ENCODE measurements at places on chromosomes 12 and 14.

- no peak for DNase-seq
These were observed 13.5 kb downstream of the PAPOLA start for GRCh38 chr14:96515731-96516130.

GRCh38 chr12:47280543-47281300 is 201.0 kb upstream of the AMIGO2 start:
- no peak for DNase-seq

GRCh38 chr14:96053600-96054381 is 14.6 kb downstream of the C14orf132 start:
- no peak for DNase-seq

DNA sequence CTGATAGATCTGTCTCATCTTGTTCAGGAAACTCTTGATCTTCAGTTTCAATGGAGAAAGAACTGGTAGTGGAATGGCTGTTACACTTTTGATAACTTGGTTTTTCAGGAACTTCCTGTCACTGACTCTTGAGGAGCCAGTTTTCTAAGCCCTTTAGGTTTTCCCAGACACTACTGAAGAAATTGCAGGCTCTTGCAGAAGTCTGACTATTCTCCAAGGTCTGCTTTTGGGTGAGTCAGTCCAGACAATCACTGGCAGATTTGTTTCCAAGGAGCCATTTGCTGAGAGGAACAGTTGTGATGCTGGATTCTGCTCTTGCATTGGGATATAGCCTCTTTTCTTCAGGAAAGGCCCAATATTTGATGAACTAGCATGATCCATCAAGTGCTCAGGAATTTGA is 468.0 kb downstream of the FUT8 start:
- no peak for DNase-seq

DNA sequence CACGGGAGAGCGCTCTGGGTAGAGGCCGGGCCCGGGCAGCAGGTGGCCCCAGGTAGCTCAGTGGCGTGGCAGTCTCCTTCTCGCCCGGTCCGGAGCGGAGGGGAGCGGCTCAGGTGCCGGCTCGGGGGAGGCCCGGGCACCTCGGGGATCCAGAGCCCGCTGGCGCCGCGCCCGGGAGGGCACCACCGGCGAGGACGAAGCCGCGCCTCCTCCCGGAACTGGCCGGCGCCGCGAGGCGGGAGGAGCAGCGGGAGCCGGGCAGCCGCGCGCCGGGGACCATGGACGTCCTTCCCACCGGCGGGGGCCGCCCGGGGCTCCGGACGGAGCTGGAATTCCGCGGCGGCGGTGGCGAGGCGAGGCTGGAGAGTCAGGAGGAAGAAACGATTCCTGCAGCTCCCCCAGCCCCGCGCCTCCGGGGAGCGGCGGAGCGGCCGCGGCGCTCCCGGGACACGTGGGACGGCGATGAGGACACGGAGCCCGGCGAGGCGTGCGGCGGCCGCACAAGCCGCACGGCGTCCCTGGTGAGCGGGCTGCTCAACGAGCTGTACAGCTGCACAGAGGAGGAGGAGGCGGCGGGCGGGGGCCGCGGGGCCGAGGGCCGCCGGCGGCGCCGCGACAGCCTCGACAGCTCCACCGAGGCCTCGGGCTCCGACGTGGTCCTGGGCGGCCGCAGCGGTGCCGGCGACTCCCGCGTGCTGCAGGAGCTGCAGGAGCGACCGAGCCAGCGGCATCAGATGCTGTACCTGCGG is 21.5 kb upstream of the GNS start:
- peak; percentile 13 for DNase-seq

DNA sequence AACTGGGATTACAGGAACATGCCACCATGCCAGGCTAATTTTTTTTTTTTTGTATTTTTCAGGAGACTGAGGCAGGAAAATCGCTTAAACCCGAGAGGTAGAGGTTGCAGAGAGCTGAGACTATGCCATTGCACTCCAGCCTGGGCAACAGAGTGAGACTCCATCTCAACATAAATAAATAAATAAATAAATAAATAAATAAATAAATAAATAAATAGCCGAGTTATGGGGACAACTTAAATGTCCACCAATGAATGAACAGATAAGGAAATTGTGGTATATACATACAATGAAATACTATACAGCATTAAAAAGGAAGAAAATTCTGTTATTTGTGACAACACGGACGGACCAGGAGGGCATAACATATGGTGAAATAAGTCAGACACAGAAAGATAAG is 325.7 kb downstream of the NELL2 start:
- DNase-seq, result no peak

DNA sequence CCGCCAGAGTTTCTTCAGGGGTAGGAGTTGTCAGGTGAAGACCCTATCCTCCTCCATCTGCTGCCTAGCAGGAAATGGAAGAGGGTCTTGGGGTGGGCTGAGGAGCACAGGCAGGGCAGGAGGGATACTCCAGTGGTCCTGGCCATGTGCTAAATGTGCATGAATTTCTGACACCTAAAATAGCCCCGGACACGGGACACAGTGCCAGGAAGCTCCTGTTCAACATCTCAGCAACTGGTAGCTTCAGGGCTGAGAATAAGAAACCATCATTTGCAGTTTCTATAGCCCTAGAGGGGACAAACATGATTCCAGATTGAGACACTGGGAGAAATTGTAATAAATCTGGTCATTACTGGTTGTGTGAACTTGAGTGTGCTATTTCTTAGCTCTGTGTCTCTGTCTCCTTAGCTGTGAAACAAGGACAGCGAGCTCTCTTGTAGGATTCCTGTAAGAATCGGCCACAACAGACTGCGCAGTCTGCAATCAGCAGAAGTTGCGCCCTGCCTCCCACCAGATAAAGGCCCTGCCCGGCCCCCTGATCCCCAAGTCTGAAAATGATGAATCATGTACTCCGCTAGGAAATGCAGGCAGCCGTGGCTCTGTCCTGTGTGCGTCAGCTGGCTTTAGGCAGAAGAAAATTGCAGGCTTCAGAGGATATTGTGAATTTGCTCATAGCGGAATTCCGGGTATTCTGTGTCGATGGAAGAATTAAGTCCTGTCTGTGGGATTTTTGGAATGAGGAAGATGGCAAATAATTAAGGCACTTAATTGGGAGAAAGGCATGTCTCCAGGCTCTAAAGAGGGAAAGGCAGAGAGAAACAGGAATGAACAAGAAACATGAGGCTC is 35.2 kb upstream of the MEG3 start:
- no peak for DNase-seq

GRCh38 chr12:113396828-113397496 is 6.7 kb downstream of the SDS start:
- DNase-seq, result no peak

GRCh38 chr12:109595321-109595902 is 21.8 kb downstream of the MVK start:
- no peak for DNase-seq

GRCh38 chr12:78316631-78317468 is 486.2 kb downstream of the NAV3 start:
- no peak for DNase-seq

GRCh38 chr12:61367281-61367785 is 892.9 kb upstream of the USP15 start:
- no peak for DNase-seq

GRCh38 chr14:70972107-70972976 is 65.1 kb downstream of the PCNX1 start:
- DNase-seq, result peak; percentile 76

GRCh38 chr12:43315961-43316360 is 236.0 kb downstream of the ADAMTS20 start:
- no peak for DNase-seq

GRCh38 chr14:55789406-55789805 is 209.4 kb downstream of the KTN1 start:
- no peak for DNase-seq

DNA sequence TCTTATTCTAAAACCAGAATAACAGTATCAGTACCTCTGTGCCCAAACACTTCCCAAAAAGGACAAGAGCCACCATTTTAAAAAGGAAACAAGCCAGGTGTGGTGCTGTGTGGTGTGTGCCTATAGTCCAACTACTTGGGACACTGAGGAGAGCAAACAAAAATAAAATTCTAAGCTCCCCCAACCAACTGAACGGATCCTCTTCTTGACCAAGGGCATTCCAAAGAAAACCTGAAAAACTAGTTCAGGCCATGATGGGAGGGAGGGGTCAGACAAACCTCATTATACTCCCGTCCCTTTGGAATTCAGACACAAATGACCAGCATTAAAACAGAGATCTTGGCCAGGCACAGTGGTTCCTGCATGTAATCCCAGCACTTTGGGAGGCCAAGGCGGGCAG is 20.5 kb downstream of the SLC11A2 start:
- no peak for DNase-seq

GRCh38 chr14:106530031-106530422 is 1003.6 kb downstream of the TMEM121 start:
- no peak for DNase-seq

- no peak for DNase-seq
These were observed 350.4 kb downstream of the TMEM121 start for GRCh38 chr14:105876829-105877228.

GRCh38 chr12:124227951-124228711 is 66.8 kb upstream of the RFLNA start:
- no peak for DNase-seq

- DNase-seq, result no peak
These were observed 88.8 kb downstream of the RPS6KA5 start for GRCh38 chr14:90971687-90972086.

- no peak for DNase-seq
These were observed 99.6 kb downstream of the CAPZA3 start for GRCh38 chr12:18837505-18837904.

DNA sequence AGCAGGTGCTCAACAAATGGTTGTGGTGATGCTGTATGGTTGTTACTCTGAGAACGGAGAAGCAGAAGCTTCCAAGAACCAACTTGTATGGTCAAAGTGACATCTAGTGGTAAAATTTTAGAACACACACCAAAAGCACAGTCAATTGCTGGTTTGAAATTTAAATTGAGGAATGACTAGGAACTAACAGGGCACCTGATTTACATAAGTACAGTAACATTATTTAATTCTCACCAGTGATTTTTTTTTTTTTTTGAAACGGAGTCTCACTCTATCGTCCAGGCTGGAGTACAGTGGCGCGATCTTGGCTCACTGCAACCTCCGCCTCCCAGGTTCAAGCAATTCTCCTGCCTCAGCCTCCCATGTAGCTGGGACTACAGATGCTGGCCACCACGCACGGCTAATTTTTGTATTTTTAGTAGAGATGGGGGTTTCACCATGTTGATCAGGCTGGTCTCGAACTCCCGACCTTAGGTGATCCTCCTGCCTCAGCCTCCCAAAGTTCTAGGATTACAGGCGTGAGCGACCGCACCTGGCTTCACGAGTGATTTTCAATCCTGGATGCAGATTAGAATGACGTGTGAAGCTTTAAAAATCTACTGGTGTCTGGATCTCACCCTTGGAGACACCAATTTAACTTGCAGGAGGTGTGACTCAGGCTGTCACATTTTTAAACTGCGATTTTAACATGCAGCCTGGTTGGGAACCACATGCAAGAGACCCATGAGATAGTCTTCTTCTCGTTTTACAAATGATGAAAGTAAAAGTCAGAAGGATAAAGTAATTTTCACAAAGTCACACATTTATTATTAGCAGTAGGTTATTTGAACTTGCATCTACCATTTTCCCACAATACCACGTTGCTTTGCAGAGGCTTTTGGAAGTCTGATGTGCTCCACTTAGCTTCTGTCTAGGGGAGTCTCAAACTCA is 14.1 kb upstream of the NUMB start:
- DNase-seq, result no peak

DNA sequence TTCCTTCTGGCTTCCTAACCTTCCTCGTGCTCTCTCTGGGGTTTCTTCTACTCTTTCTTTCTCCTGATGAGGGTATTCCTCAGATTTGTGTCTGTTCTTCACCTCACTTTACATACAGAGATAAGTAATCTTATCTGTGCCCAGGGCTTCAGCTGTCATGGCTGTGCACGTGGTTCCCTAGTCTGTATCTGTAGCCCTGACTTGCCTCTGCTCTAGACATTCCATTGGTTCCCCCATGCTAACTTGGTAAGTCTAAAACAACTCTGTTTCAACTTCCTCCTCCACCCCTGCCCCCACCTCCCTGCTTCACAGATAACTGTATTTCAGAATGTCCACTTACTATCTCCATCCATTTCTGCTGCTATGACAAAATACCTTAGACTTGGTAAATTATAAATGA is 10.8 kb downstream of the DIP2B start:
- DNase-seq, result no peak

- DNase-seq, result no peak
These were observed 1644.1 kb upstream of the FLRT2 start for GRCh38 chr14:83885837-83886293.

DNA sequence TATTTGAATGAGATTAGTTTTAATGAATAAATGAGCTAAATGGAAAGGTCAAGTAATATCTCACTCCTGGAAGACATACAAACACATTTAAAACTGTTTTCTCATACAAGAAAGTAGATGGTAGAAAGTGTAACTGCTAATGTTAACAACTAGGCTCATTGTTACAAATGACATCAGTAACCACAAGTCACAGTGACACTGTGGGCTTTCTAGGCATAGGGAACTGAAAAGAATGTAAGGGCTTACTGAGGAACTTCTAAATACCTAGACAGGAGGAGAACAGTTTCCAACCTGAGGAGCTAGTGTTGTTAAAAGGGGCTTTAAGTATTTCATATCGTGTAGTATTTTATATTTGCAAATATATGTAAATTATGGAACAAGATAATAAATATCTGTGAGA is 17.5 kb upstream of the ERGIC2 start:
- no peak for DNase-seq

DNA sequence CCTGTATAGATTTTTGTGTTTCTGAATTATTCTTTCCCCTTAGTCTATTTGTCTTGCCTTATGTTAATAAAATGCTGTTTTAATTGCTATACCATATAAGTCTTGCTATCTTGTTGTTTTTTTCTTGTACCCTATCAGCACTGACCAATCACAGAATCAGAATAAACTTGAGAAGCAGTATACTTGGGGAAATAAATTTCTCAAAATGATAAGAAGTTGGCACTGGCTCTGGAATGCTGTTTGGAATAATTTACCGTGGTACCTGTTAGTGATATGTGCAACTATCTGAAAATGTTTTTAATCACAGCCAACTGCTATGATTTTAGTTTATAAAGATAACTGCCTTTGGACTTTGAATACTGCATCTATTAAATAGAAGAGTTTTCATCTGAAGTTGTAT is 37.9 kb upstream of the EPS8 start:
- DNase-seq, result no peak

DNA sequence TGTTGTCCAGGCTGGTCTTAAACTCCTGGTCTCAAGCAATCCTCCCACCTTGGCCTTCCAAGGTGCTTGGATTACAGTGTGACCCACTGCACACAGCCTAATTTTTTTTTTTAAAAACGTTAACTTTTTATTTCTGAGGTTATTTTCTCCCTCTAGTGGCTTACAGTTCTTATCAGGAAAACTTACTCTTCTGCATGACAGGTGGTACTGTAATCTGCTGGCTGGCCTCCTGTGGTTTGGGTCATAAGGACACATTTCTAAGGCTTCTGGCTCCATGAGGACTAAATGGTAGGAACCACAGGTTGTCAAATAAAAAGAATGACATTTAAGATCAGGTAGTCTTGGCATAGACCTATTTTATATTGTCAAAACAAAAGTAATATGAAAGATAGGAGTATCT is 7.7 kb upstream of the NCKAP1L start:
- no peak for DNase-seq

Measured in stimulated activated CD4-positive, alpha-beta T cell treated with anti-CD3 and anti-CD28 coated beads, Interleukin-4, amount 100 ng/mL, for 4 hours (primary cell).